Ovary (tissue), 10 donors: ENCODE measurements at places on chromosomes 1 and 21. TPM values are rescaled to one million over a fixed set of nuclear protein-coding genes. Genes with fewer than 3 reads are reported as not detected.
A peak's percentile ranks its signal among the peaks of the same experiment; 100 is the strongest.

DNA sequence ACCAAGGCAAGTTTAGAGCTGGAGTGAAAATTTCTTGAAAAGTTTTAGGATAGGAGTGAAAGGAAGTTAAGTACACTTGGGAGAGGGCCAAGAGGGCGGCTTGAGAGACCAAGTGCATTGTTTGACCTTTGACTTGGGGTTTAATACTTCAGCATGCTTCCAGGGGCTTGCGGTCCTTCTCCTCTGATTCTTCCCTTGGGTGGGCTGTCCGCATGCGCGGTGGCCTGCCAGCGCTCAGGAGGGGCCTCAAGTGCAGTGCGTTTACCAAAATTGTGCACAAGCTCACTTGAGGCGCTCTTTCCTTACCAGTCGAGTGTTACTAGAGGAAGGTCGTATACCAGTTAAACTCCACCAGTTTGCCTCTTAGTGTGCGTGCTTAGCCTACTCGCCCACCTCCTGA is 91.3 kb upstream of the LYST start:
- no peak for DNase-seq
- no peak overlapping the region for H3K4me3 ChIP-seq
- no peak overlapping the region for H3K27ac ChIP-seq

Gene STIL
- polyA plus RNA-seq: 1.8 TPM

- DNase-seq: no peak
- no peaks in the 10 kb centered on the region for H3K27me3 ChIP-seq
- H3K4me1 ChIP-seq: peaks cover 1% of the 10 kb centered on the region
- H3K27ac ChIP-seq: no peak overlapping the region
Observed at GRCh38 chr1:245583575-245584330, 429.0 kb downstream of the KIF26B start.

- no peaks in the 10 kb centered on the region for H3K4me1 ChIP-seq
- no peaks in the 10 kb centered on the region for H3K36me3 ChIP-seq
- no peak overlapping the region for H3K4me3 ChIP-seq
Observed at GRCh38 chr1:35923791-35924221, 7.1 kb upstream of the AGO3 start.

GRCh38 chr1:46520063-46520911 is 30.7 kb downstream of the DMBX1 start:
- no peak overlapping the region for H3K4me3 ChIP-seq
- no peaks in the 10 kb centered on the region for H3K36me3 ChIP-seq
- no peak overlapping the region for H3K27ac ChIP-seq
- H3K4me1 ChIP-seq: no peaks in the 10 kb centered on the region
- no peaks in the 10 kb centered on the region for H3K27me3 ChIP-seq

DNA sequence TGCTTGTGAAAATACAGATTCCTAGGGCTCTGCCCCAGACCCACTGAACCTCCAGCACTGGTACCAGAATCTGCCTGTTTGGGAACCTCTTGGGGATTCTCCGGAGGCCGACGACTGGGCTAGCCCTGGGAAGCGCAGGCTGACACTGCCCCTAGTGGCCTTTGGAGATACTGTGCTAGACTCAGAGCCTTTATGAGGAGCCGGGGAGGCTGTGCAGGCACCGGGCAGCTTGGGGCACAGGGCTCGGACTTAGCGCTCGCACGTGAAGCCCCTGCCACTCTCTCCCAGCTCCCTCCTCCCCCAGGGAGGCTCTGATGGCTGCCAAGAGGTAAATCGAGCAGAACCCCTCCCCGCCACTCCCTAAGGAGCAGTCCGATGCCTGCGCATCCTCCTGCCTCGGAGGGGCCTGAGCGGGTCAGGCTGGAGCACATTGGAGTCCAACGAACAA is 144.6 kb upstream of the TNR start:
- H3K4me1 ChIP-seq: no peaks in the 10 kb centered on the region
- no peaks in the 10 kb centered on the region for H3K27me3 ChIP-seq
- no peak for DNase-seq
- no peaks in the 10 kb centered on the region for H3K36me3 ChIP-seq
- H3K4me3 ChIP-seq: no peak overlapping the region

- peaks cover 2% of the 10 kb centered on the region for H3K4me1 ChIP-seq
- H3K27me3 ChIP-seq: no peaks in the 10 kb centered on the region
- peak; percentile 21 for DNase-seq
- no peak overlapping the region for H3K27ac ChIP-seq
- no peak overlapping the region for H3K4me3 ChIP-seq
Observed at GRCh38 chr21:46191686-46192575, 7.7 kb upstream of the SPATC1L start.

GRCh38 chr1:206803221-206803730 is 31.0 kb upstream of the IL10 start:
- no peak overlapping the region for H3K4me3 ChIP-seq
- H3K36me3 ChIP-seq: no peaks in the 10 kb centered on the region
- H3K27ac ChIP-seq: no peak overlapping the region
- H3K4me1 ChIP-seq: no peaks in the 10 kb centered on the region
- no peaks in the 10 kb centered on the region for H3K27me3 ChIP-seq
- DNase-seq: no peak

- no peaks in the 10 kb centered on the region for H3K36me3 ChIP-seq
- no peaks in the 10 kb centered on the region for H3K27me3 ChIP-seq
- H3K4me3 ChIP-seq: no peak overlapping the region
Observed at GRCh38 chr1:225772323-225772768, 5.3 kb upstream of the SRP9 start.

Gene EPS8L3
- polyA plus RNA-seq: 0.05 TPM

GRCh38 chr1:9080705-9081291 is 11.4 kb upstream of the SLC2A5 start:
- no peaks in the 10 kb centered on the region for H3K4me1 ChIP-seq
- no peak overlapping the region for H3K27ac ChIP-seq
- H3K27me3 ChIP-seq: no peaks in the 10 kb centered on the region
- H3K36me3 ChIP-seq: no peaks in the 10 kb centered on the region

DNA sequence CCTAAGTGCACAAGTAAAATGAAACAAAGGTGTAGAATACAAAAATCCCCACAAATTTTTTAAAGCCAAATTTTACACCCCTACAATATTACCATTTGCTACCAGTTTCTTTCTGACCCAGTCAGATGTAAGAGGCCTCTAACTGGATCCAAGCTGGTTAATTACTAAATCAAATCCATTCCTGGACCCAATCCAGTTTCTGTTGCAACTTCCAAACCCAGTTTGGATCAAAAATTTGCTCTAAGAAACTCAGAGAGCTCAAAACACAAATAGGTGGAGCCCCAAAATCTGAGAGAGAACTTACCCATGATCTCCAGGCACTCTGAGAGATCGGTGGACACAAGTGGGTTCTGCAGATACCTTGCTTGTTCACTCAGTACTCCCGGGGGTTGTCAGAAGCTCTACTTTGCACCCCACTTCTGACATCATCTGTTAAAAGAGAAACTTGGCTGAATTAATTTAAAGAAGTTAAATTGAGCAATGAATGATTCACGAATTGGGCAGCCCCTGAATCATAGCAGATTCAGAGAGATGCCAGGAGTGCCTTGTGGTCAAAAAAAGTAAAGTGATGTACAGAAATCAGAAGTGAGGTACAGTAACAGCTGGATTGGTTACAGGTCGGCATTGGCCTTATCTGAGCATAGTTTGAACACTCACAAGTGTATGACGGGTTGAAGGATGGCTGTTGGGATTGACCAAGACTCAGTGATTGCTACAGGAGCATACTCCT is 448.0 kb downstream of the KCNT2 start:
- no peak for DNase-seq
- H3K27ac ChIP-seq: no peak overlapping the region
- H3K4me1 ChIP-seq: no peaks in the 10 kb centered on the region
- no peaks in the 10 kb centered on the region for H3K36me3 ChIP-seq
- no peak overlapping the region for H3K4me3 ChIP-seq
- H3K27me3 ChIP-seq: no peaks in the 10 kb centered on the region

Gene AVPR1B
- polyA plus RNA-seq: not detected

DNA sequence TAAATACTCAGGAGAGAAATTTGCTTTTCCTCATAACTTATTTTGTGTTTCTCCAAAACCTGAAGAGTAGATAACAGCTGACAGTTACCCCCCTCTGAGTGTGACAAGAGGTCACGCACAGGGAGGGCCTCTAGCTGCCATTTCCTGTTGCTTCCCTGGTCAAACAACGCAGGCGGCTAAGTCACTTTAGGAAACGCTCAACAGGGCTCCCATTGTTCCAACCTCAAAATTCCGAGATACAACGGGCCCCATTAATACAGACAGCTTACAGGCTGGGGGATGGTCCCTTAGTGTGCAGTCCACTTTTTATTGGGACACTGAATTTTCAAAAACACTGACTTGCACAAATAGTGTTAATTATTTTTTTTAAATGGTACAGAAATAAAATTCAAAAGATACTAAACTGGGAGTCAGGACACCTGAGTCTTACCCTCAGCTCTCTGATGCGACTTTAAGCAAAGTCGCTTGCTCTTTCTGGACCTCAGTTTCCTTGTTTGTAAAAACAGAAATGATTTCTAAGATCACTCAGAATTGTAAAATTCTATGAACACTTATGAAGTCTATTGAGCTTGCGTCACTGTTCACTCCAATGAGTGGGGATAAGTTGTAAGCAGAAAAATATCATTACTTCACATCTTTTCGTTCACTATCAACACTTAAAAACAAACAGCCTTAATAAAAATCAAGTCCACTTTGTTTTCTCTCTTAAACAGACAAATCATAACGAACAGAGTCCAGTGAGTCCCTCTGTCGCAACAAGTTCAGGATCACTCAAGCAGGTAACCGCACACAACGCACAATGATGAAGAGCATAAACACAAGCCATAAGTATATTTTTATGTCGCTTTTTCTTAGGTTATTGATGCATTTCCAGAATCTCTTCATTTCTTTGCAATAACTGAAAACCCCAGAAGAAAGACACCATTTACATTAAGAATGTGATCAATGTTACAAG is 13.5 kb downstream of the LZIC start:
- no peaks in the 10 kb centered on the region for H3K4me1 ChIP-seq
- H3K4me3 ChIP-seq: no peak overlapping the region
- no peak overlapping the region for H3K27ac ChIP-seq
- H3K27me3 ChIP-seq: no peaks in the 10 kb centered on the region

Gene S100A9
- 22.8 TPM for polyA plus RNA-seq

Gene TMEM200B
- polyA plus RNA-seq: 22.6 TPM
